ENCODE measurements at places on chromosomes 5 and 9. TPM values are rescaled to one million over a fixed set of nuclear protein-coding genes. Genes with fewer than 3 reads are reported as not detected.

Gene CARD19
- 51.7 TPM for total RNA-seq

Gene CXCL14
- not detected for total RNA-seq

Gene RNF183
- not detected for total RNA-seq

Gene TSLP
- total RNA-seq = 0.18 TPM

Gene THBS4
- 0.44 TPM for total RNA-seq

Gene AQP7
- total RNA-seq = not detected

Gene C5orf52
- not detected for total RNA-seq

Gene WNK2
- total RNA-seq = not detected

- DNase-seq = no peak
Observed at GRCh38 chr5:192970-193831, 1.9 kb downstream of the LRRC14B start.

DNA sequence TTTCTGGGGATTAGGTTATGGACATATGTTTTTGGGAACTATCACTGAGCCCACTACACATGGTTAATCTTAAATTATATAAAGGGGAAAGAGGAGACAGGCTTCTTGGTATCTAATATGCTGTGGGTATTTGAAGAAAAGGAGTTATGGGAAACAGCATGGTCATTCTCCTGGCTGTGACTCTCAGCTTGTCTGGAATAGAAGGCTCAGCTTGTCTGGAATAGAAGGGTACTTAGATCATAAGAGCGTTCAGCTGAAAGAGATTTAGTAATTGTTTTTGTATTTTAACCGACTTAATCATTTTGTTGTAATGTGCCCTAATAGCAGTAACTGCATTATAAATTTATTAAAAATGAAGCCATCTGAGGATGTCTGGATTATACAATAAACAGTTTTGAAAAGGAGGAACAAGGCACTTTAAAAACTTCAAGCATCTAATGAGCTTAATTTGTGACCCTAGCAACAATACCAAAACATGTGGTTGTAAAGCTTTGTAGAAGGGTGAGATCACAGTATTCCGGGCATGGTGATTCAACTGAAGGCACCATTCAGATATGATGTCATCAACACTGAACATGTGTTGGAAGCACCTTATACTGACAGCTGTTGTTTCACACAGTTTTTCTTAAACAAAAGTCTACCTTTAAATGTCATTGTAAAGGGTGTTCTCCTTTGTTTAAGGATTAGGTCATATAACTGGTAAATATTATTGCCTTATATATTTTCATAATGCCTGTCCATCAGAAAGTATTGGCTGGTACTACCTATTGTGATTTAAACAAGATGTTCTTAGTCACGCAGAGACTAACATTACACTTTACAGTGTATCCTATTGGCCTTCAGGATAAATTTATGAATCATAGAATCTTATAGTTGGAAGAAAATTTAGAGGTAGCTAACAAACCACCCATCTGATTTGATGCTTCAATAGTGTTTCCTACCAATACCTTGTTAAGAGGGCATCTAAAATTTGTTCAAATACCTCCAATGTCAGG lies 2174.1 kb upstream of the WWC1 start:
- no peak for DNase-seq

- DNase-seq = no peak
Observed at GRCh38 chr9:84699984-84700383, 30.5 kb downstream of the NTRK2 start.

GRCh38 chr5:152470167-152470566 lies 65.1 kb upstream of the NMUR2 start:
- DNase-seq = no peak

- DNase-seq = no peak
Observed at GRCh38 chr9:82247318-82247717, 258.7 kb downstream of the SPATA31D1 start.

DNA sequence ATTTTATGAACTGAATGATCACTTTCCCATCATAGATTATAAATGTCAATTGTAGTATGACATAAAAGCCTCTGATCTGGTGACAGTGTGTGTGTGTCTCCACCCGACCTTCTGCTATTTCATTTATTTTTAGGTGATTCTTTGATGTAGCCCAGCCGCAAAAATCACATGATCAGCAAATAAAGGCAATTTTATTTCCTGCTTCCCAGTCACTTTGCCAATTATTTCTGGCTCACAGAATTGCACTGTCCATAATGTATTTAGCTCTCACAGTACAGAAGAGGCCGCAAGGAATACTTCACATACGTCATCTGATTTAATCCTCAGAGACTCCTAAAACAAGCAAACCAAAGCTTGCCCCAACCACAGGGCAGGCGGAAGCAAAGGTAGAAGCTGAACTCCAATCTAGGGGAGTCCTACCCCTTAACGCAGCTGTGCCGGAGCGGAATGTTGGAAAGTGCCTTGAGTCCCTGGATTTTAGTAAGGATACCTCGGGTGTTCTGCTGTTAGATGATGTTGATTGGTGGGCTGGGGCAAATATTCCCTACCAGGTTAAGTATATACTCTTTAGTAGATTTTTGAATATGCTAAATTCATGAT lies 384.0 kb upstream of the IRX4 start:
- DNase-seq = no peak

- DNase-seq = no peak
Observed at GRCh38 chr5:176736931-176737745, 73.2 kb upstream of the UNC5A start.

- DNase-seq = no peak
Observed at GRCh38 chr9:133378408-133378962, 2.3 kb downstream of the STKLD1 start.

- no peak for DNase-seq
Observed at GRCh38 chr5:173808079-173808808, 79.9 kb upstream of the CPEB4 start.

- DNase-seq = no peak
Observed at GRCh38 chr5:73950441-73950873, 324.5 kb downstream of the ARHGEF28 start.

DNA sequence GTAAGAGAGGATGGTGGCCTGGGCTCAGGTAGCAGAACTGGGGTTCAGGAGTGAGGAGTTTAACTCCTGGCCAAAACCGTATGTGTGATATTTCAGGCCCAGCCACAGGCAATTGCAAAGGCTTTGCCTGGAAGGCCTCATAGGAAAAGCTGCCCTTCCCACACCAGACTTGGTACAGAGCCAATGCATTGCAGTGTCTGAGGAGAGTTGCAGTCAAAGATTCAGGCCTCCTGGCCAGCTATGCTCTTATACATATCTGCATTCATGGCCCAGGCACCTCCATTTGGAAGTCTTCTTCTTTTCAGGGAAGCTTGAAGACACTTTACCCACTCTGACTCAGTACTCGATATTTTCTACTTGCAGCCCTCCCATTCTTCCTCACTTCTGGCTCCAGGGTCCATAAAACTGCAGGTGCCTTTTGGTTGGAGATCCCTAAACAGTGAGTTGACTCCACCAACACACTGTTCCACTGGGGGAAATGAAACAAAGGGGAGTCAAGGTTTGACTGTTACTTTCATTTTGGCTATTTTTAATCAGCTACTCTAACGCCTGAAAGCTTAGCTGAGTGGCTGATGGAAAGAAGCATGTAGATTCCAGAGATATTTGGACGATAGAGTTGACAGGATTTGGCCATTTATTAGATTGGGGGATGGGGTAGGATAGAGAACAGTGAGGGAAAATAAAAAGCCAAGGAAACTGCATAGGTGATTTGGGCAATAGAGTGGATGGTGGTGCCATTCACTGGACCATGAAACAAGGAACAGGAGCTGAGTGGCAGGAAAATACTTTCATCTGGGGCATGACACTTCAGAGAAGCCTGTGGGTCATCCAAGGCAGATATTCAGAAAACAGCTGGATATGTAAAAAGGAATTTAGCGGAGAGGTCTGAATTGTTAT lies 30.6 kb upstream of the IL33 start:
- no peak for DNase-seq

GRCh38 chr5:139701056-139701741 lies 53.0 kb downstream of the CXXC5 start:
- DNase-seq = peak; percentile 30

DNA sequence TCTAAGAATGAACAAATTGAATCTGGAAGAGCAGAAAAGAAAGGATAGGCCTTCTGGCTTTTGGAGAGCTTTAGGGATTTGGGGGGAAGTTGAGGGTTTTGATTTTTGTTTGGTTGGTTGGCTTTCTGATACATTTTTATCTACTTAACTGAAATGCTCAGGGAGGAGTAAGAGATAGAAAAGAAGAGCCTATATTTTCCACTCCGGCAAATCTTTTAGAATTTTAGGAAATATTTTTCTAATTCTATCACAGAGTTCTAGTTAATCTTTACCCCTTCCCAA lies 25.8 kb upstream of the FST start:
- DNase-seq = no peak

DNA sequence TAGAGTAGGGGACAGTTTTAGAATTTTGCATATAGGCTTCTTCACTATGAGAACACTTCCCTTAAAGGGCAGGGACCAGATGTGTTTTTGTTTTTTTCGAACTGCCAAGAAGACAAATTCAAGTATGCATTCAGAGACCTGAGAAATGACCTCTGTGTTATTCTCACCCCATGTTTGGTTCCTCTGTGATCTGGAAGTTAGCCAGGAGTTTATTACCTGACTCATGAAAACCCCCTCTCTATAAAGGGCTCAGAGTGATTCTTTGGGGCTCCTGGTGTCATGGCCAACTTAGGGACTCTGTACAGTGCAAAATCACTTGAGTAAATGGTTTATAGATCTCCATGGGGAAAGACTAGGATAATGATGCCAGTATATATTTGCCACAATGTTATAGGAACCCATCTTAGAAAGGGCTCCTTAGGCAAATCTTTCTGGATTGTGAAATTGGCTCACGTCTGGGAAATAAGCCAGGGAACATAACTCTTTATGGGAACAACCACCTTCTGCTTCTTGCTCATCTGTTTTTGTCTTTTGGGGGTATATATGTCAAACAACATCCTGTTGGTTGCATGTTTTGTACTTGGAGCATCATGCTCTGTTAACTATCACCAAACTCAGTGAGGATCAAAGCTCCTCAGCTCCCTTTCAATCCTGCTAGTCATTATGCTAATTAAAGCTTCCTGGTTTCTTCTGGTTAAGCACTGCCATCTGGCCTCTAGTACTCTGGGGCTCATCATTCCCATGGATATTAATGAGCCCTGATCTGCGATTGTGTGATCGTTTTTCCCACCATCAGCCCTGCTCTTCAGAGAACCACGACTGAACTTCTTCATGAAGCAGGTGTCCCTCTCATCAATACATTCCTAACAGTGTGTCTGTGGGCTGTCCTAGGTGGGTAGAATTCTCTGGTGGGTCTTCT lies 173.4 kb upstream of the CDH12 start:
- no peak for DNase-seq

DNA sequence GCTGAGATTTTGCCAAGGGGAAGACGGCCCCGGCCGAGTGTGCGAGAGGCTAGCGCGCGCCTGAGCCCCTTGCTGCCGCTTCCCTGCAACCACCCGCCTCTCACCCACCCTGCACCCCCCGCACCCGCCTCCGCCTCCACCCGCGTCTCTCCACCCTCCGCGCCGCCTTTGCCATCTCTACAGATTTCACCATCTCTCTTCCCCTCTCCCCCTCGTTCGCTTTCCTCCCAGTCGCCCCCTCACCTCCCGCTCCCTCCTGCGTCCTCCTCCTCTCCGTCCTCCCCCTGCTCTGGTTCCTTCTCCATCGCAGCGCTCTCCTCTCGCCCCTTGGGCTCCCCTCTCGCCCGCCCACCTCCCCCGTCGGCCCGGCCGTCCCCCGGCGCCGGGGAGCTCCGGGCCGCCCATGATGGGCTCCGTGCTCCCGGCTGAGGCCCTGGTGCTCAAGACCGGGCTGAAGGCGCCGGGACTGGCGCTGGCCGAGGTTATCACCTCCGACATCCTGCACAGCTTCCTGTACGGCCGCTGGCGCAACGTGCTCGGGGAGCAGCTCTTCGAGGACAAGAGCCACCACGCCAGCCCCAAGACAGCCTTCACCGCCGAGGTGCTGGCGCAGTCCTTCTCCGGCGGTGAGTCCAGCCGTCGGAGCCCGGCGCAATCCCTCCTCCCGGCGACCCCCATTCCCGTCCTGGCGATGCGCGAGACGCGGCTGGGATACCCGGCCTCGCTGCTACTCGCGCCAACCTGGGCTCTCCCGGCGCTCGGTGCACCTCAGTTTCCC lies at the start of gene PRDM12:
TSS of gene PRDM12 (plus strand) at position 344 of the 778 bp plus-strand sequence. CDS start at position 404, 60 bp downstream.
- DNase-seq = no peak

- DNase-seq = no peak
Observed at GRCh38 chr9:4864234-4864661, 71.5 kb downstream of the RCL1 start.

DNA sequence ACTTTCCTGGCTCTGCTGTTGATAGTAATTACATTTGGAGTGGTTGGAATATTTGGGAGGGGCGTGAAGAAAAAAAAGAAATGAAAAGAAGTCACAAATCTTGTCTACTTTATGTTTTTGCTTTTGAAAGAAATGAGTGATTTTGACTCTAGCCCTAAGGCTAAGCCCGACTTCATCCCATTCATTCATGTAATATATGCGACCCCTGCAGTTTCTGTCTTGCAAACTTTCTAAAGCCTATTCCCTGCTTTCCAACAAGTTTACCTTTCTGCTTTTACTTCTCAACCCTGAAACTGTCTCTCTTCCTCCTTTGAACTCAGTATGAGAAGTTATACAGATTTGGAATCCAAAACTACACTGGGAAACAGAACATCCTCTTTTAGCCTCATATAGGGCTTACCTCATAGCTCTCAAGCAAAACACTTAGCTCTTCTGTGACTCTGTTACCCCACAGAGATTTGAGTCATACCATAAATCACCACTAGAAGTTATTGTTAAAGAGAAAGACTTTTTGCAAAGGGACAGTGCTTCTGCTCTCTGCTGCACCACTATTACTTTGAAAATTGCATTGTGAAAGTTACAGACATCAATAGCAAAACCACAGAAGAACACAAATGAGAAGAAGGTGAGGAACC lies 1.6 kb downstream of the CFAP95 start:
- no peak for DNase-seq

DNA sequence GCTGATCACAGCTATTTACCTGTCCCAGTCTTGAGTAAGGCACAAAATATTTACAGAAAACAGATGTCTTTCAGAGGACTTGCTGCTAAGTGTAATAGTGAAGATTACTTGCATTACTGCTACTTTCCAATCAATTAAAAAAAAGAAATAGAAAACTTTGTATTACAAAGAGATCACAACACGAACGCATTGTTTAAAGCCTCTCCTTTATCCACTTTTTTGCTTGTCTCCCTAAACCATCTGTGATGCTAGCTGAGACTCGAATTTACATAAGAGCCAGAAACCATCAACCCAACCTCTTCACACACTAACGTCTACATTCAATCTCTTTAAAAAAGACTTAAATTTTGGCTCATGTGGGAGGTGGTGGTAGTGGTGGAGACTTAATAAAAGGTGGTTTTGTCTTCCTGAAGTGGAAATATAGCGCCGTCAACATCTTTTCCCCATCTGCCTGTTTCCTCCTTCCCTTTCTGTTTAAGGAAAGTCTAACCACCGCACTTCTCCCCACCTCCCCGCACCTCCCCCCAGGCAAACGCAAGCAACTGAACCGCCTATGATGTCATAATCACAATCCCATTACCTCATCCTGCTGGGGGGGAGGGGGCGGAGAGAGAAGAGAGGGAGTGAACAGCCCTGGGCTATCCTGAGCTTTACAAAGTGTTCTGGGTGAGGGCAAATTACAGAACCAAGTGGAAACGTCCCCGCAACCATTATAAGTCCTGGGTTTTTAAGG lies 948 bp upstream of the FAM53C start:
- no peak for DNase-seq

Data from activated CD8-positive, alpha-beta T cell treated with anti-CD3 and anti-CD28 coated beads, Interleukin-2, amount 10 ng/mL, durations not matched to agents 7 days and 5 days (primary cell).